ENCODE measurements at places on chromosomes 7 and 10.
A peak's percentile ranks its signal among the peaks of the same experiment; 100 is the strongest.

GRCh38 chr10:104297697-104298660, 29.0 kb downstream of the GSTO2 start:
- no peak for DNase-seq

- DNase-seq: no peak
Measured at GRCh38 chr10:44607116-44607515, 222.2 kb upstream of the CXCL12 start.

GRCh38 chr7:83038787-83039186, 123.9 kb downstream of the PCLO start:
- DNase-seq: no peak

GRCh38 chr7:25894902-25895791, 256.9 kb upstream of the NFE2L3 start:
- DNase-seq: peak; percentile 66

DNA sequence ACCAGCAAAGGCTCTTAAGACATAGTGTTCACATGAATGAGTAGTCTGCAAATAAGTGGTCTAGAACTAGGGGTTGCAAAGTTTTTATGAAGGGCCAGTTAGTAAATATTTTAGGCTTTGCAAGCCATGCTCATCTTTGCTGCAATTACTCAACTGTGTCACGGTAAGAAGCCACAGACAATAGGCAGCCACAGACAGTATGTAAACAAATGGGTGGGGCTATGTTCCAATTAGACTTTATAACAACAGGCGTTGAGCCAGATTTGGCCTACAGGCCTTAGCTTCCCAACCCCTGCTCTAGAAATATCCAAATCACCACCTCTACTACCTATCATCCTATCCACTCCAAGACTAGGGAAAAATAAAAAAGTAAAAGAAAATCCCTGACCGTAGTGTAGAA, 9.2 kb downstream of the IKZF5 start:
- no peak for DNase-seq

DNA sequence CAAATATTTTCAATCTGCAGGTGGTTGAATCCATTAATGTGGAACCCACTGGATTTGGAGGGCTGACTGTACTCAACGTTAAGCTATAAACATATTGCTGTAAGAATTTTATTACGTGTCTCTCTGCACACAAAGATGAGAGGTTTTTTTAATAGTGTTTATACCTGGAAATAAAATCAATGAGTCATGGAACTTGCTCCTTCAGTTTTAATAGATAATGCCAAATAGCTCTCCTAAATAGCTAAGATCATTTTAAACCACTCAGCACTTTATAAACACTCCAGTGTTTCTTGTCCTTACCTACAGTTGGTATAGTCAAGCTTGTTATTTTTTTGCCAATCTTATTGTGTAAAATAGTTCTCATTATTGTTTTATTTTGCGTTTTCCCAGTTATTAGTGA, 455.6 kb upstream of the FZD8 start:
- DNase-seq: no peak

- DNase-seq: no peak
Measured at GRCh38 chr10:29238523-29239135, 50.2 kb upstream of the LYZL1 start.

- DNase-seq: no peak
Measured at GRCh38 chr7:50095634-50096033, 2.6 kb upstream of the ZPBP start.
